ACHN (cell line): ENCODE measurements at places on chromosomes 1 and 21.

GRCh38 chr1:10415211-10415930, 14.9 kb upstream of the CENPS start:
- DNase-seq: peak; percentile 26

GRCh38 chr1:154657556-154657955, 49.6 kb upstream of the ADAR start:
- no peak for DNase-seq

DNA sequence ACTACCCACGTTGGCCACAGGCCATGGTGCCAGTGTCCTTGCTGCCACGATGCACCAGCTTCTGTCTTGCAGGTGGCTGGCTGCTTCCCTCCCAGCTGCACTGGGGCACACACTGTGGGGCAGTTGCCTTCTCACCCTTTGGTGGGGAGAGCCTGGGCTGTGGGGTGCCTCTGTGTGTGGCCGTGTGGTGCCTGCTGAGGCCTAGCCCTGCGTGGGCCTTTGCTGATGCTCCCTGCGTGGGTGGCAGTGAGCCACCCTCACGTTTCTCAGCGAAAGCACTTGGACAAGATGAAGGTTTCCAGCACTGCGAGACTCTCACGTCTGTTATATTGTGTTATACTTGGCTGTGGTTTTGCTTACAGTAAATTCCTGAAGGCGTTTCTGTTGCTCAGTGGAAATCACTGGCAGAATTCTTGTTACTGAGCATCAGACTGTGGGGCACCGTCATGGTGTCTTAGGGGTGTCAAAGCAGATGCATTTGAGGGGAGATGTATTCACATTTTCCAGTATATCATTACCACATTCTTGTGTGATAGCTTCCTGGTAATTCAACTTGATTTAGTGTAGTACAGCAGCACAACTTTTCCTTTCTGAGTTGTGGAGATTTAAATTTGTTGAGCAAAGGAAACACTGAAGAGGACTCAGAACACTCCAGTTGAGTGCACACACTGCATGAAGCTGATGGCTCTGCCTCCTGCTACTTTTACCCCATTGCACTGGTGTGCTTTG, 124.7 kb downstream of the PCBP3 start:
- no peak for DNase-seq

DNA sequence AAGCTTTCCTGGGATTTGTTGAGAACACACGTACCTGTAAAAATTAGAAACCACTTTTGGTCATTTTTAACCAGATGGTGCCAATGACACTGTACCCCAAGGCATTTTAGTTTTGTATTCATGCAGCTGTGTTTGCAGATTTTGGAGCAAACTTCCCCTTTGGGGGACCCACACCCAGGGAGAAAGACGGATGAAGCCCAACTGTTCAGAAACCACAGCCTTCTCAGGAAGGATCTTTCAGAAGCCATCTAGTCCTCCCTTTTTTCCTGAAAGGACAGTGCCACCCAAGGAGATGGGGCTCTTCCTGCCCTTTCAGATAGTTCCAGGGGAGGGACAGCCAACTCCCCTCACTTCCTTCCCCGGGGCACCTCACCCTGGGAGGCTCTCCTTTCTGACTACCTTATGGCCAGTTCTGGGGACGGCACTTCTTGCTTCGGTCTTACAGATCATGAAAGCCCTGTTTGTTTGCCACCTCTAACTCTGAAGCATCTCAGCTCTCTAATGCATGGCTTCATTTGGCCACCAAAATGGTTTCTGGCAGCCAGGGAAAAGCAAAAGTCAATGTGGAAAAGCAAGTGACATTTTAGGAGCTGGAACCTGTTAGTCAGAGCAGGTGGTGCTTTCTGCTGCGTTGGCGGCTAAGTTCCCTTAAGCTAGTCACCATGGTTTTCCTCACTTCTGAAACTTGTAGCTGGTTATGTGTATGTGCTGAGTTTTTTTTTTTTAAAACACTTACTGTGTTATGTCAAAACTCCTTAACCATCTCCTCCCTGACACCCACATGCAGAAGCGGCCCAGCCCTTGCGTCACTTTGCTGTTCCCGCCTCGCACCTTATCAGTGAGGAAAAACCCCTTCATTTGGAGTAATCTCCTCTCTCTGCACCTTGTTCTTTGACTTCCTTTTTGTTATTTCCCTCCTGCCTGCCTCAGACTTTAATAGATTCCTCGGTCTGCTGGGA, 10.1 kb downstream of the TMCC2 start:
- DNase-seq: no peak
